CD4-positive, alpha-beta T cell treated with Interleukin-15 for 4 hours (primary cell): ENCODE measurements at places on chromosomes 12 and 14.

- DNase-seq, result no peak
Observed at GRCh38 chr14:95033682-95034632, 123.4 kb downstream of the DICER1 start.

- DNase-seq, result no peak
Observed at GRCh38 chr12:71440763-71441748, 1.5 kb downstream of the LGR5 start.

GRCh38 chr12:106045251-106045674 lies 93.5 kb downstream of the NUAK1 start:
- no peak for DNase-seq

- no peak for DNase-seq
Observed at GRCh38 chr12:104648756-104649155, 192.0 kb downstream of the CHST11 start.

- no peak for DNase-seq
Observed at GRCh38 chr12:98058838-98059237, 456.6 kb upstream of the TMPO start.

GRCh38 chr14:34003691-34004090 lies 52.8 kb upstream of the EGLN3 start:
- no peak for DNase-seq

- no peak for DNase-seq
Observed at GRCh38 chr14:91387169-91387835, 30.3 kb downstream of the CCDC88C start.

GRCh38 chr14:69680297-69680696 lies 68.9 kb downstream of the SUSD6 start:
- no peak for DNase-seq

DNA sequence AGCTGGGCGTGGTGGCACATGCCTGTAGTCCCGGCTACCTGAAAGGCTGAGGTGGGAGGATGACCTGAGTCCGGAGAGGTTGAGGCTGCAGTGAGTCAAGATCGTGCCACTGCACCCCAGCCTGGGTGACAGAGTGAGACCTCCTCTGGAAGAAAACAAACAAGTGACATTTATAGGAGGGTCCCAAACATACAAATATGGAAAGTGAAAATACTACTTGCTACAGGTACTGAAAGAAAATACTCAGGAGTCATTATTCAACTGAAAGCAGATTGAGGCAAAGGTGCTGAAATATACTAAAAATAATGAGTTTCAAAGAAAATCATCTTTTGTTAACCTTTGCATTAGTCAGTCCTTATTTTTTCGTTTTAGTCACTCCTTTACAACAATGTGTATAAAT lies 53.5 kb downstream of the ETV6 start:
- no peak for DNase-seq

DNA sequence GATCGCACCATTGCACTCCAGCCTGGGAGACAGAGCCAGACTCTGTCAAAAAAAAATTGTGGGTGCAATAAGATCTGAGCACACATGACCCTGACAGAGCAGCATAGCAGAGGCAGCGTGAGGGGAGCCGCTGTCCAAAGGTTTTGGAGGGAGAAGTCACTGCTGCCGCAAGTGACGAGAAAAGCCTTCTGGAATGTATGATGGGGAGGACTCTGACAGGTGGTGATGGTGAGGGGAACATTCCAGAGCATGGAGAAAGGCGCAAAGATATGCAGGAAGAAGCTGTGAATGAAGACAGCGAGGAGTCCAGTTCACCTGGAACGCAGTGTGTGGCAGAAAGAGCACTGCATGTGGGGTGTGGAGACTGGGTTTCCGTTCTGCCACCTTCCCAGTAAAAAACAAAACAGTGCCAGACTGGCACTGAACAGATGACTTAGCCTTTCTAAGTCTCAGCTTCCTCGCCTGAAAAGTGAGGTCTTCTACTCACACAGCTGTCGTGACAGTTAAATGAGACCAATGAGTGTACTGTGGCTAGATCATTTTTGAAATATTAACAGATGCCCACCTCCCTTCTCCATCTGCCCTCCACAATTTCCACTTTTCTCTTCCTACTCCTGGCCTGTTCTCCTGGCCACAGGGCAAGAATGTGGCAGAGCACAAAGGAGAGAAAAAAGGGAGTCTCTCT lies 53.4 kb upstream of the PTHLH start:
- DNase-seq, result no peak

- DNase-seq, result no peak
Observed at GRCh38 chr12:117159674-117160073, 30.6 kb downstream of the FBXO21 start.

DNA sequence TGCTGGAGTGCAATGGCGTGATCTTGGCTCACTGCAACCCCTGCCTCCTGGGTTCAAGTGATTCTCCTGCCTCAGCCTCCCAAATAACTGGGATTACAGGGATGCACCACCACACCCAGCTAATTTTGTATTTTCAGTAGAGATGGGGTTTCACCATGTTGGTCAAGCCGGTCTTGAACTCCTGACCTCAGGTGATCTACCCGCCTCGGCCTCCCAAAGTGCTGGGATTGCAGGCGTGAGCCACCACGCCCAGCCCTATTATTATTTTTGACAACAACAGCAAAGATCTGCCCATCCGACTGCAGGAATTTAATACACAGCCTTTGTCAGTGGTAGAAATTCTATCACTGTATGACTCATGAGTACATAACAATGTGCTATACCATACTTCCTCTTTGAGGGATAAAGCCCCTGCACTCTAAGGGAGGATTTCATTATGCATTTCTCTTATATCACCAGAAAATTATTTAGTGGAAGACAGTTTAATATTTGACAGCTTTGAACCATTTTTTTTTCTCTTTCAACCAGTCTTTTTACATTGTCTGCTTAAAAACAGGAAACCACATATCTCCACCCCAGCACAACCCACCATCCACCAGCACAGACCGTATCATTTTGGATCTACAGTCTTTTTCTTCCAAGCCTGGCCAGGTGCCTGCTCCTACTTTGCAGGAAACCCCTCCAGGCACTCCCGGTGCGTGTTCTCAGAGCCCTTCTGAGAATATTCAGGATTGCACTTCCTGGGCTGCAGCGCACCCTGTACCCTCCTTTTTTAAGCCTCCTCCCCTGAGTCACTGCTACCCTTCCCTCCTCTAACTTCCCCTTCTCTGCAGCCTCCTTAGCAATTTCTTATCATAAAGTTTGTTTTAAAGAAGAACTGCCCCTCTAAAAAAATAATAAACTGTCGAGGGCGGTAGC lies 594 bp downstream of the ARHGDIB start:
- DNase-seq, result peak; percentile 67

DNA sequence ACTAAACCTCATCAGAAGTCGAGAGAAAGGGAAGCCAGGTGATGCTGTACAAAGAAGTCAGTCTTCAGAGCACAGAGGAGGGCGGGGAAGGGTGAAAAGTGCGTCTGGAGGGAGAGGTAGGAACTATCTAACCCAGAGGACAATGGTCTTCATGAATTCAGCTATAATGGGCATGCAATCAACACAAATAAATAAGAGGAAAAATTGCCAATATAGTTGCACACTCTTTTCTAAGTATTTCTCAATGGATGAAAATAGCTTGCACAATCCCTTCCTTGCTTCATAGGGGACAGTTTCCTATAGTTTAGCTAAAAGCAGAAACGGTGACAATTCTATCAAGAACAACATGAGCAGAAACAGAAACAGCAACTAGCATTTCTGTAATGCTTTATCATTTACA lies 931.2 kb downstream of the AACS start:
- DNase-seq, result no peak

DNA sequence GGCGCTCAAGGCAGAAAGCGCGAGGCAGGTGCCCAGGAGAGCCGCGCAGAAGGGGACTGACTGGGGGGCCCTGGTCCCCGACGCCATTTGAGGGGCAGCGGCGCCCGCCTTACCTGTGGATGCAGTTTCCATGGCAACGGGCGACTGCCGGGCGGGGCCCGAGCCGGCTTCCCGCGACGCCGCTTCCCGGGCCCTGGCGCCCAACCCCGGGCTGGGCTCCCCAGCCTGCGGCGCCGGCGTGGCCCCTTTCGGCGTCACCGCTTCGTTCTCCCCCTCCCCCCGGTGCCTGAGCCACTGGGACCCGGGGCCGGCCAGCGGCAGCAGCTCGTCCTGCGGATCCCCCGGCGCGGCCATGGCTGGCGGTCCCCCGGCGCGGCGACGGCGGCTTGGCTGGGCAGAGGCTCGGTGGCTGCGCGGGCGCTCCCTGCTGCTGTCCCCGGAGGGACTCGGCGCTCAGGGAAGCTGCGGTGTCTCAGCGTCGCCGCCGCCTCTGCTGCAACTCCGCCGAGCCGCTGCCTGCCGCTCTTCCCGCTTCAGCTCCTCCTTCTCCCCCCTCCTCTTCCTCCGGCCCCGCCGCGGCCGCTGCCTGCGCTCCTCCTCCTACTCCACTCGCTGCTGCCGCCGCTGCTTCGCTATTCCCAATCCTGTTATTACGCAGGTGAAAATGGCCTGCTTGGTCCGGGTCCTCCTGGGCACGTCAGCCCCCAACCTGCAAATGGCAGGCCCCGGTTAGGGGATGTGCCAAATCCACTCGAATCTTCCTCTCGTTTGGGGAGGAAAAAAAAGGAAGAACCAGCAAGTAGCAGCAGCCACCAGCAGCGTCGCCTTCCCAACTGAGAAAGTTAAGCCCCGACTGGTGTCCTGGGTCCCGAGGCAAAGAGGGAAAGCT lies at the start of gene RTN1:
RTN1 (minus strand) TSS at position 500 of the 889 bp plus-strand sequence; CDS start at position 354, 146 bp downstream.
- DNase-seq, result no peak

DNA sequence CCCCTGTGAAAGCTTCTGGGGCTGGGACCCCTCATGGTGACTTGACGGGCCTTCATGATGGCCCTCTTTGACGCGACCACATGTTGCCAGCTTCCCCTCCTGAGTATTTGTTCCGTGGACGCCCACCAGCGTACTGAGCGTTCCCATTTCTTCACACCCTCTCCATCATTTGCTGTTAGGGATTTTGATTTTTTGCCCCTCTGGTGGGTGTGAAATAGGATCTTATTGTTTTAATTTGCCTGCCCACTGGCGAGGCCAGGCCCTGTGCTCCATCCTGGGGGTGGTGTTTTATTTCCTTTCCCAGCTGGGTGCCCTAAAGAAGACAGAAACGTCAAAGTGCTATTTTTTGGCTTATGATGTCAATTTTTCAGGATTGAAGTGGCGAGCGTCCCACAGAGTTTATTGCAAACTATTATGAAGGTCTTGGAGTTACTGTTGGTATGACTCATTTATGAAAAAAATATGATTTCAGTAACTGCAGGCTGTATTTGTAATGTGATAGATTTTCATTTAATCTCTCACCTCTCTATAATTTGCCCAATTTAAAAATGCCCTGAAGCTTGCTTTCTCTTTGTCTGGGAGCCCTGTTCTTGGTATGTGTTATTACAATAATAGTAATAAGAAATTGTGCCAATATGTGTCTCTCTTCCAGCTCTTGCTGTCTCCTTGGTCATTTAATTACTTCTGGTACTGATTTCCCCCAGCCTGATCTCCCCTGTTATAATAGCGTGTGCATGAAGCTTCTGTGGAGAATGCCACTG lies 99.6 kb downstream of the SLC25A47 start:
- DNase-seq, result no peak

DNA sequence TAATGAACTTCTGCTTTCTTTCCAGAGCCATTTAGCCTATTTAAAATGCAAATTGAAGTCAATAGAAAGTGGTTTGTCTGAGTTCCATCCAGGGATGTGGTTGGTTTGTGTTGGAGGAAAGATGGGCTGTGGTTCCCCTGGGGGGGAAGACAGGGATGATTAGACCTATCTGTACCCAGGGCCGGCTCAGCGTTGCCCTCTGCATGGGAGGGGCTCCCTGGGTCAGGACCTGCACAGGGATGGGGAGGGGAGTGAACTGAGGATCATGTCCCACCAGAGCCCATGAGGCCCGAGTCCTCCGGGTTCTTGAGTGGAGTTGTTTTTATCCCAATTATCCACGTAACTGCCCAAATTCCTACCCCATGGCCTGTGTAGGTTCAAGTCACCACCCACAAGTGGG lies 76.9 kb upstream of the SFSWAP start:
- no peak for DNase-seq

- peak; percentile 17 for DNase-seq
Observed at GRCh38 chr14:94158239-94158883, 15.8 kb upstream of the PPP4R4 start.

DNA sequence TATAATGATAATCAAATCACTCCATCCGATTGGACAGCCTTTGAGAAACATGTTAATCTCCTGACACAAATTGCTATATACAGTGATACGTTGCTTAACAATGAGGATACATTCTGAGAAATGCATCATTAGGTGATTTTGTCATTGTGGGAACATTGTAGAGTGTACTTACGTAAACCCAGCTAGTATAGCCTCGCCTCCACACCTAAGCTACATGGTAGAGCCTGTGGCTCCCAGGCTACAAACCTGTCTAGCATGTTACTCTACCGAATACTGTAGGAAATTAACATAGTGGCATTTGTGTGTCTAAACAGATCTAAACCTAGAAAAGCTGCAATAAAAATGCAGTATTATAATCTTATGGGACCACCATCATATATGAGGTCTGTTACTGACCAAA lies 128.6 kb upstream of the PWP1 start:
- no peak for DNase-seq

- DNase-seq, result no peak
Observed at GRCh38 chr14:65286443-65286842, 126.1 kb upstream of the FUT8 start.

DNA sequence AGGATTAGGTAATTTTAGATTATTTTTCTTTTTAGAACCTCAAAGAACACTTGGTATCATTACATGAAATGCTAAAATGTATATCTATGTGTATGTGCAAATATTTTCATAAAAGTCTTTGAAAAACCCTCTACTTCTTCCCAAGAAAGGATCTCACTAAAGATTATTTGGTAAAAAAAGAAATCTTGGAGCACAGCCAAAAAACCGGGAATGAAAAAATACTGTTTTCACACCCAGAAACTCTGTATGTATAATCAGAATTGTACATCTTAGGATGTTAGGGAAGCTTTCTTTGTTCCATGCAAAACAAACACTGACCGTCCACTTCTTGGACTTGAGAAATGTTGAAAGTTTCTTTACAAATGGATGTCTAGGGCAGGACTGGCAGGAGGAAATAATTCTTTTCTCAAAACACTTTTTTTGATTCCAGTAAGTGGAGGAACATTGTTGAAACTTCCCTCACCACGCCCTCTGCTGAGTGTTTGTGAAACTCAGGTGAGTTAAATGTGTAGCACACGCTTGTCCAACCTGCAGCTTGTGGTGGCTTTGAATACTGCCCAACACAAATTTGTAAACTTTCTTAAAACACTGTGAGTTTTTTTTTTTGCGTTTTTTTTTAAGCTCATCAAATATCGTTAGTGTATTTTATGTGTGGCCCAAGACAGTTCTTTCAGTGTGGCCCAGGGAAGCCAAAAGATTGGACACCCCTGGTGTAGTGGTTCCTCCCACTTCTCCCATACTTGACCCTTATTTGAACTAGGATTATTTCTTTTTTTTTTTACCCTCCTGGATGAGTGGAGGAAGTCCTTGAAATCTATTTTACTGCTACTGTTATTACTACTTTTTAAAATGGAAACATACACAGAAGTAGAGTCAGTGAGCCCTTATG lies 26.6 kb downstream of the FBXO34 start:
- DNase-seq, result peak; percentile 40
